ENCODE measurements at places on chromosomes 11 and 22.

GRCh38 chr11:368414-369335 lies 624 bp upstream of the B4GALNT4 start:
- DNase-seq, result no peak

DNA sequence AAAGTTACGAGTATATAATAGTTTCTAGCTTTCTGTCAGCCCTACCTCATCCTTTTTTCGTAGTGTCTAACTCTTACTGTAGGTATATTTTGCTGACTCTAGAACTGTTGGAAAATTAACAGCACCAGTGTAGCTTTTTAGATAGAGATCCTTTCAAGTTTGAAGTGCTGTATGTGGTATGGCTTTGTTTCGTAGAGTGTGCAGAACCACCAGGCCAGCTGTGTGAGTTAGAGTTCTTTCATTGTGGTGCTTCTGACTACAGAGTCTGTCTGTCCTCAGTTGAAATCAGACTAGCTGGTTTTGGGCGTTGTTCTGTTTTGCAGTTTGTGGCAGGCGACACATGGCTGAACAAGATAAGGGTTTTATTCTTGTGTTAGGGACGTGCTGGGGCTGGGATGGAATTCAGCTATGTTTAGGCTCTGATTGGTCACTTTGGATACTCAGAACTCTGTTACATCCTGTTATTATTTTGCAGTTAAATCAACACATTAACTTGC lies 3.2 kb downstream of the ARHGEF12 start:
- peak; percentile 98 for DNase-seq

DNA sequence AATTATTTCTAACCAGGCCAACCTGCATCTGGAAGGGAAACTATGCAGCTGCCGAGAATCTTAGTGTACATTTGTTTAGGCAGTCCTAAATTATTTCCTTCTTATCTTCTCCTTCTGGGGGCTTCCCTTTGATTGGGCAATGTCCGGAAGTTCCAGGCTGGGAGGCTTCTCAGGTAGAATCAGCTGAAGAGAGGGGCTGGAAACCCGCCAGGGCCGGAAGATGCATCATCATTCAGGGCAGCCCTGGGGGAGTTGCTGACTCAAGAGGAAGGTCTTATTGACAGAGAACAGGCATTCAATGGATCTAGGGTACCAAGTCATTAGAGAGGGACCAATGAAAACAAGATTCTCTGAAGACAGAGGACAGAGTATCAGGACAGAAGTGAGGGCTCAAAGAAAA lies 150.7 kb downstream of the BLID start:
- DNase-seq, result no peak

DNA sequence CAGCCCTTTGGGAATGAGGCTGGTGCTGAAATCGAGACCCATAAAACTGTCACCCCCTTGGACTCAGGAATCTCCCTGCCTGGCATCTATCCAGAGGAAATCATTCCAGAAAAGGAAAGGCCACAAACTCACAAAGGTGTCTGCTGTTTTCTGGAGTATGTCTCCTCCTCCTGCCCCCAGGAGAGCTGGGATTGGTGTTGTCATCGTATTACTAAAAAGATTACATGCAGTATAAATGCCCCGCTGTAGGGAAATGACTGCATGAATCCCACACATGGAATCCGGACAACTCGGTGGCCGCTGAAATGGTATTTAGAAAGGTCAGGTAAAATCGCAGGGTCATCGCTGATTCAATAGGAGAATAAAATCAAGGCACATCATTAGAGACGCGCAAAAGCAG lies 18.9 kb upstream of the RFPL3 start:
- no peak for DNase-seq

- DNase-seq, result no peak
These were observed 7.7 kb downstream of the UBASH3B start for GRCh38 chr11:122663056-122663740.

- peak; percentile 50 for DNase-seq
These were observed 52.5 kb upstream of the CLDN5 start for GRCh38 chr22:19576460-19577421.

- DNase-seq, result no peak
These were observed 15.5 kb downstream of the IRAG1 start for GRCh38 chr11:10678101-10678500.

GRCh38 chr11:123065621-123066020 lies 3.7 kb upstream of the HSPA8 start:
- DNase-seq, result no peak

- DNase-seq, result no peak
These were observed 635 bp upstream of the GRK3 start for GRCh38 chr22:25563761-25564319.

DNA sequence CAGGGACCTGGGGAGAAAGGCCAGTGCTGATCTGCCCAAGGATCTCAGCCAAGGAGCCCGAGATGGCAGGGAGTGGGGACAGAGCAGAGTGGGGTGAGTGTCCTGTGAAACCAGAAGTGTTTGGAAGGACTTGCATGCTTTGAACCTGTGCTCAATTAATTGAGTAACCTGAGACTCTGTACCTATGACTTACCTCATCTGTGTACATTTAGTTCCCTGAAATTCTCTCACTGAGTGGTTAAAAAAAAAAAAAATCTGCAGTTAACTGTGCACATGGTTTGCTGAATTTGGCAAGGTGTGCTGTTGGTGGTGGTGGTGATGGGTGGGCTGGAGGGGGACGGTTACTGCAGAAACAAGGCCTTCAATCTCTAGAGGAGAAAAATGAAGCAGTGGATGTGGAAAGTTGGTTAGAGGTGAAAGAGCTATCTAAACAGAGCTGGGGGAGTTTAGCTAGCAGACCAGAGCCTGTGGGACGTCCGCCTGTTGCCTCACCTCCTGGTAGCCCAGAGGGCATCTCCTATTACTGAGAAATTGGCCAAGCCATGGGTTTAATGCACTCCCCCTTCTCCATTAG lies 8.3 kb upstream of the SORL1-AS1 start:
- DNase-seq, result no peak

GRCh38 chr11:111871693-111872161 lies 346 bp upstream of the ALG9 start:
- DNase-seq, result no peak

GRCh38 chr11:124346311-124346955 lies 26.4 kb upstream of the OR8D2 start:
- no peak for DNase-seq

All from hematopoietic multipotent progenitor cell treated with erythropoietin and hydrocortisone succinate and interleukin-3 and kit ligand, for 8 days (in vitro differentiated cells).